NCI-H146 (cell line): ENCODE measurements at places on chromosomes 5 and 9.

DNA sequence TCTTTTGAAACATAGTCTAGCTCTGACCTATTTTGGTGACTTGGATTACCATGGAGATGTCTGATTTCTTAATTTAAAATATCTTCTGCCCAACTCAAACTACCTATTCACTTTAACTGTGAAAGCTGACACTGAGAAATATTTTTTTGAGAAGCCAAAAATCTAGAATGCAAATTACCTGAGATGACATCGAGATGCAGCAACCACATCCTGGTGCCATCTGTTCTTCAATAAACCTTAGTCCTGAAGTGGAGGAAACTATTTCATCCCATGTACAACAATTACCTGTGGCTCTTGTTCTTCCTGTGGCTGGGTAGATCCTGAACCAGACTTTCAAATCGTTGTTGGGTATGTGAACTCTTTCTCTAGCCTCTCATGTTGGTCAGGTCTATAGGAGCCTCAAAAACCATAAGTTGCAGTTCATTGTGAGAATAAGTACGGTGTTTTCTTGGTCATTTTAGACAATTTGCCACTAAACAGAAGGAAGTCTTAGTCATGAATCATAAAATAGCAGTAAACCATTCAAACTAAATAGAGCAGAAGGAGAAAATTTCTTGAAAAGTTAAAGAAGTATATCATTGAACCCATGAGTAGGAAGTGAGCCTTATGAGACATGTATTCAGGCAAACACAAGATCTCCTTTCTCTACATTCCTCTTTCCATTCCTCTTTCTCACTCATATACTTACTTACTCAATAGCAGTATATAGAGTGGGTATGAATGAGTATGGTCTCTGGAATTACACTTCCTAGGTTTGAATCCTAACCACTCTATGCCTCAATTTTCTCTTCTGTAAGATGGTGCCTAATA is 176.0 kb downstream of the HMHB1 start:
- DNase-seq, result no peak

GRCh38 chr9:79694208-79694607 is 122.4 kb downstream of the TLE4 start:
- DNase-seq, result no peak

DNA sequence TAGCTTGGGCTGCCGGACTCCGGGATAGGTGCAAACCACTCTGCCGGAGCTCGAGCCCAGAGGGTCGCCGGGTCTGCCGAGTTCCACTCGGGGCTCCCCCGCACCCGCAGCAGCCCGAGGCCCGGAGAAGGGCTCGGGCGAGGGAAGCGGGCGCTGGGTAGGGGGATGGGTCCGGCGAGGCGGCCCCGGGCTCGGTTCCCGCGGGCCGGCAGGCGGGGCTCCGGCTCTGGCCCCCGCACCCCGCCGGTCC is 507 bp downstream of the RICTOR start:
- no peak for DNase-seq

DNA sequence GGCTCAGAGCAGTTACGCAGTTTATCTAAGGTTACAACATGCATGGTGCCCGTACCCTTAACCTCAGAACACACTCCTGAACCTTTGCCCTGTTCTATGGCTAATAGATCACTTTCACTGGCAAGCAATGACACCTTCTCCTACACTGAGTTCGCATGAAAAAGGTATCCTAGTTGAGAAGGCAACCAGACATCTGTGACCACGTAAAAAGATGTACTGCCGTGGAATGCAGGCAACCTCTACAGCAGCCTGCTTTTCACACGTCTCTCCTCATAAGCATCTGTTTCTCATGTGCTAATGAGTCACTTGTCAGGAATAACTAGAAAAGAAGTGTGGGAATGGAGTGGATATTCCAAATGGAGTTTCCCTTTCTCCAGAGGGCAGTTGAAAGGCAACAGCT is 71.4 kb downstream of the FBXO38 start:
- no peak for DNase-seq

DNA sequence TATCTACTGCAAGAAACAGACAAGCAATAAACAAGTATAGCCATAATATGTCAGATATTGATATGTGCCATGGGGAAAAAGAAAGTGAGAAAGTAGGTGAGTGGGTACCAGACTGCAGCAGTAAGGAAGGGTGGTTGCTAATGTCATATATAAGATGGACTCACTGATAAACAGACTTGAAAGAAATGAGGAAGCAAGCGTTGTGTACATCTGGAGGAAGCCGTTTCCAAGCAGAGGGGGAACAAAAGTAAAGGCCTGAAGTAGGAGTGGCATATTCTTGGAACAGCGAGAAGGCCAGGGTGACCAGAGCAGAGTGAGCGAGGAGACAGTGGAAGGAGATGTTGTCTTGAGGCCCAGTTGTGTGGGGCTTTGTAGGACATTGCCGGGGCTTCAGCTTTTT is 142.2 kb upstream of the MAP3K1 start:
- DNase-seq, result no peak
